ENCODE measurements at places on chromosomes 2 and 18.

DNA sequence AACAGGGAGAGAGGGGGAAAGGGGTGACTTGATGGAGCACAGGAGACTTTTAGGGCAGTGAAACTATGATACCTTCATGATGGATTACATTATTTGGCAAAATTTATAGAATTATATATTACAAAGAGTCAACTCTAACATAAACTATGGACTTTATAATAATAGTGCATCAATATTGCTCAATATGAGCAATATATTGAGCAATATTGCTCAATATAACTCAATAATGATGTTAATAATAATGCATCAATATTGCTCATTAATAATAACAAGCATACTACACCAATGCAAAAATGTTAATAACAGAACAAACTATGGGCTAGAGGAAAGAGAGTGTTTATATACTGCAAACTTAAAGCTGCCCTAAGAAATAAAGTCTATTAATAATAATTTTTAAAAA is 3.1 kb upstream of the UNC80 start:
- no peak for DNase-seq

DNA sequence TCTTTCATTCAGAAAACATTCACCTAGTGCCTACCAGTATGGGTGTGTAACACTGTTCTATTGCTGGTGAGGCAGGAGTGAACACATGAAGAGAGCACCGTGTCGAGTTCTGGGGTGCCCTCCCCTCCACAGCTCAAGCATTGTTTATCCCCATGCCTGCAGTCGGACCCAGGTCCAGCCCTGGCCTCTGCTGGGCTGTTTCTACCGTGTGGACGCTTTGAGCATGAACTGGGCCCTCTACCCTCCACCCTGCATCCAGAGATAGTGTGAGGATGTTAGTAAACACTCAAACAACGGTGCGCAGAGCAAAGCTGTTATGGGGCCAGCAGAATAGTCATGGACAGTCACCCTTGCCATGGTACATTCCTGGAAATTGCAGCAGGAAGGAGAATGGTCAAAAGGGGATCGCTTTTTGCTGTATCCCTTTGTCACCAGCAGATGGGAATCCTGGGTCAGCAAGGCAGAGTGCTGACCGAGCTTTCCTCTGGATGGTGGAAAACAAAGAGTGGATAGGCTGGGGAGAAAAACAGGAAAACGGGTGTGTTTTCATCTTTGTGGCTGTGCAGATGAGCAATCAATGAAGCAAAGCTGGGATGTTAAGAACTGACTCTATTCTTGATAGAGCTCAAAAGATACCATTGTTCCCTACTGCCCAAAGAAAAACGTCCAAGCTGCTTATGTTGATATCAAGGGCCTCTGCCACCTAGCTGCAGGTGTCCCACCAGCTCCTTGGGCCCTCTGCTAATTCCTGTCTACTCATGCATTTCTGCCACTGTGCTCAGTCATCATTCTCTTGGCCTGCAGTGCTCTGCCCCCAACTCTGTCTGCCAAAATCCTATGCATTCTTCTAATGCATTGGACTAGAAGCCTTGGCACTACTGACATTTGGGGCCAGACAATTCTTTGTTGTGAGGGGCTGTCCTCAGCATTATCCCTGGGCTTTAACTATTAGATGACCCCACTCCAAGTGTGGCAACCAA is 38.7 kb downstream of the REEP1 start:
- no peak for DNase-seq

- DNase-seq, result no peak
Observed at GRCh38 chr2:202147775-202148174, 74.7 kb downstream of the KIAA2012 start.

- no peak for DNase-seq
Observed at GRCh38 chr2:152234277-152234676, 58.7 kb upstream of the STAM2 start.

DNA sequence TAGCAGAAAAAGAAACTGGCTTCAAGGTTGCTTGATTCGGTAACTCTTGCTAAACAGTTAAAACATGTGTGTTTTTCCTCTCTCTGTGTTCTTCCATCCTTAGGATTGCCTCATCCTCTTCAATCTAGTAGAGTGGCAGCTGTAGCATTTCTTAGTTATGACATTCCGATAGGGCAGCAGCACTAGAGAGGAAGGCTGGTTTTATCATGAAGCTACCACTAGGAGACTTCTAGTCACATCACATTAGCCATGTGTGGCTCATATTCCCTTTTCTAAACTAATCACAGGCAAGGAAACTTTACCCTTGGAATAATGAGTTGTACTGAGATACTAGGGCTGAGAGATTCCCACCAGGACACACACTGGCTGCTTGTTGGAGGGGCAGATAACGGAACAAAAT is 187.6 kb downstream of the DOK6 start:
- no peak for DNase-seq

- no peak for DNase-seq
Observed at GRCh38 chr2:241598487-241598886, 38.5 kb downstream of the THAP4 start.

DNA sequence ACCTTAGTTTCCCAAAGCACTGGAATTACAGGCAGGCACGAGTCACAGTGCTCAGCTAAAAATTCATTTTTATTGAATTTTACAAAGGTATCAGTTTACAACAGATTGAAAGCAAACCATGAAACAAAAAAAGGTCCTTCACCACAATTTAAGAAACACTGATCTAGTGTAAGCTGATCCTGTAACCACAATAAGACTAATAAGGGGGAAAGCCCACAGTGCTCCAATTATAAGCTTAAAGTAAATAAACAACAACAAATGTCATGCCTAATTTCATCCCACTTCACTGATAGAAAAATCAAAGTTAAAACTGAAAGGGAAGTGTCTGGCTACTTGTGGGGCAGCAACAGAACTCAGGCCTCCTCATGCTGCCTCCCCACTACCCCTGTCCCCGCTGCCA is 49.2 kb downstream of the ICA1L start:
- no peak for DNase-seq

GRCh38 chr18:61173554-61173953 is 159.7 kb upstream of the CDH20 start:
- DNase-seq, result no peak

GRCh38 chr2:235692076-235692475 is 198.2 kb downstream of the AGAP1 start:
- DNase-seq, result no peak

GRCh38 chr2:8892111-8892510 is 54.7 kb upstream of the KIDINS220 start:
- DNase-seq, result no peak

DNA sequence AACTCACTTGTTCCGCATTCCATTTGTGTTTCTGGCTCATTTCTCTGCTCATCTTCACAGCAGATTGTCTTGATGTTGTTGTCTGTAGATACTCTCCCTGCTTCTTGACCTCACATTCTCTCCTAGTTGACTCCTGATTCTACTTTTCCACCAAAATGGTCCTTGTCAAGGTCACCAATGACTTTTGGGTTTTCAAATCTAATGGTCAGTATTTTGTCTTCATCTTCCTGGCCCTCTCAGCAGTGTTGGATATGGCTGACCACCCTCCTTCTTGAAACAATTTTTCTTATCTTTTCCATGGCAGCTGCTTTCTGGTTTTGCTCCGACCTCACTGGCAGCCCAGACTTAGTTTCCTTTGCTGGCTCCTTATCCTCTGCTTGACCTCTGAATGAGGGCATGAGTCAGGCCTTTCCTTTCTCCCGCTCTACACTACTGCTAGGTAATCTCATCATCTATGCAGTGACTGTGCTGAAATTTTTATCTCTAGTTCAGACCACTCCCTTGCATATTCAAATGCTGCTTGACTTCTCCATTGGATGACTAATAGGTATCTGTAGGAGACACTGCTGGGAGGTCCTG is 386.6 kb upstream of the SPRED2 start:
- DNase-seq, result no peak

DNA sequence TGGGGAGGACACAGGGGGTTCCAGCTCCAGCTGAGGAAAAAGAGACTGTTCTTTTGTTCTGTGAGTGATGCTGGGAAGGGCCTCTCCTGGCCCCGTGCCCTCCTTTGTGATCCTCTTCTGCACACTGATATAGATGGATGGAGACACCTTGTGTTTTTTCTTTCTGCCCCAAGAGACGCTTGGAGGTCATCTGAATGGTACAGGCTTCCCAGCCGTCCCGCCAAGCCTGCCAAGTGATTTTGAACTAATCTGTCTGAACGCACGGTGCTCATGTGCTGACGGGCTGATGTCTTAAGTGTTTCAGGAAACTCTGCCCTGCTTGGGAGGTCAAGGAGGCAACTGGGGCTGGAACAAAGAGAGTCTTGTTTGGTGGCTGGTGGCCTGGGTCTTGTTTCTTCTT is 57.5 kb downstream of the KIF5C start:
- DNase-seq, result no peak

DNA sequence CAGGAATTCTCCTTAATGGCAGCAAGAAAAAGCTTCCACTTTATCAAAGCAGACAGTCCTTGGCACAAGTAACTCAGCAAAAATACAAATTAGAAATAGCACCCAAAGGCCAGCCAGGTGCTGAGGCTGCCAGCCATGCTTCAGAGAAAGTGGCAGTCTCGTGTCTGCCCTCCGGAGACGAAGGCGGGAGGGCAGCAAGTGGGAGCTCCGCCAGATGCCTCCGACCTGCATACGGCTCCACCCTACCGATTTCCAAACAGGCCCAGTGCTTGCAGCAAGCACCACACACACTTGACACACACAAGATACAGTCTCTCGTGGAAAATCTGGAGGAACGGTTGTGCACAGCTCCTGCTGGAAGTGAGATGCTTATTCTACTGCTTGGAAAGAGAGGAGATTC is 134.9 kb upstream of the REV1 start:
- no peak for DNase-seq

DNA sequence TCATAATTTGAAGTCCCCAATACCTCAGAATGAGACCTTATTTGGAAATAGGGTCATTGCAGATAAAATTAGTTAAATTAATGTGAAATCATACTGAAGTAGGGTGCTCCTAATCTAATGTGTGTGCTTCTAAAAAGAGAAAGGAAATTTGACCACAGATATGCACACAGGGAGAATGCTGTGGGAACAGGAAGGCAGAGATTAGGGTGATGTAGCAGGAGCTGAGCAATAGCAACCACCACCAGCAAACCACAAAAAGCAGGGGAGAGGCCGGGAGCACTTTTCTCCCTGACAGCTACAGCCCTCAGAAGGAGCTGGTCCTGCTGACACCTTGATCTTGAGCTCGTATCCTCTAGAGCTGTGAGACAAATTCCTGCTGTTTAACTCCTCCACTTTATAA is 24.6 kb upstream of the SCG2 start:
- no peak for DNase-seq

DNA sequence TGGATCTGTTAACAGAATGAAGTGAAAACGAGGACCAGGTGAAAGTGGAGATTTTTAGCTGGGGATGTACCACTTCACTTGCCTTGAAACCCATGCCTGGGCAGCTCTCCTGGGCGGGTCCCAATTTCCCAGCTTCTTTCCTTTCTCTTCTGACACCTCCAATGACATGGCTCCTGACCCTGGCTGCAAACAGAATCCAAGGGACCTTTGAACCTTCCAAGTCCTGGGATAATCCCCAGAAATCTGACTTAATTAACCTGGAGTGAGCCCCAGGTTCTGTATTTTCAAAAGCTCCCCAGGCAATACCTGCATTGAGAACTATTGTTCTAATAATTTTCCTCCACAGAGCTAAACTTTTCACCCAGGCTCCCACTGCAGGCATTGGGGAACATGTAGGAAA is 495.9 kb downstream of the CNTNAP5 start:
- no peak for DNase-seq

GRCh38 chr2:239318790-239319661 is 81.8 kb downstream of the HDAC4 start:
- DNase-seq, result peak; percentile 42

DNA sequence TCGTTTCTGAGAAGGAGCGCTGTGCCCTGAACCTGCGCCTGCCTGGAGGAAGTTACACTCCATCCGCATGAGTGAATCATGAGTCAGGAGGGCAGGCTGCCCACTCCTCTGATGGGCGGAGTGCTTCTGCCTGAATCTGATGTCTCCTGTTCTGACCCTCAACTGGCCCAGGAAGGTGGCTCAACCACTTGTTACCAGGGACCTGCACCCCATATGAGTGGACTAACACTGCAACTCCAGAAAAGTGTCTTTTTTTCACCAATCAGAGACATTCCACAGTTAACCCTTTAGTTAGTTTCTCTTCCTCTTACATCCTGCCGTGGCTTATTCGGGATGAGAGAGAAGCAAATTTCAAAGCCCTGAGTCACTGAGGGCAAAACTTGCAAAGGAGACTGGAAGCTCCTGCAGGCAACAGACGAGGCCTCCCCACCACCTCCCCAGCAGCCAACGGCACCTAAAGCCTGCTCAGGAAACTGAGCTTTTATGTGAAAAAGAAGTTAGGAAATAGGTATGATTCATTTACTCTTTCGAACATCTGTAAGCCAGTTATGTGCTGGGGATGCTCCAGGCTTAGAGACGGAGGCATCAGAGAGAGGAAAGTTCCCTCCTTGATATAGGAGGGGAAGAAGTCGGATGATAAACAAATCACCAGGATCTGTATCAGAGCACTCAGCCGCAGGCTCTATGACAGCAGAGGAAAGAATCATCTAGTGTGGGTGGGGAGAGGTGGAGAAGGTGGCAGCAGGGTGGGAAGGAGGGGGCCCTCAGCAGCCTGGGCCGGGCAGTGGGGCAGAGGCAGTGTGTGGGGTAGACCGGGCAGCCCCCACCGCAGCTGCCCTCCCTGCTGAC is 30.9 kb downstream of the MBP start:
- DNase-seq, result no peak

DNA sequence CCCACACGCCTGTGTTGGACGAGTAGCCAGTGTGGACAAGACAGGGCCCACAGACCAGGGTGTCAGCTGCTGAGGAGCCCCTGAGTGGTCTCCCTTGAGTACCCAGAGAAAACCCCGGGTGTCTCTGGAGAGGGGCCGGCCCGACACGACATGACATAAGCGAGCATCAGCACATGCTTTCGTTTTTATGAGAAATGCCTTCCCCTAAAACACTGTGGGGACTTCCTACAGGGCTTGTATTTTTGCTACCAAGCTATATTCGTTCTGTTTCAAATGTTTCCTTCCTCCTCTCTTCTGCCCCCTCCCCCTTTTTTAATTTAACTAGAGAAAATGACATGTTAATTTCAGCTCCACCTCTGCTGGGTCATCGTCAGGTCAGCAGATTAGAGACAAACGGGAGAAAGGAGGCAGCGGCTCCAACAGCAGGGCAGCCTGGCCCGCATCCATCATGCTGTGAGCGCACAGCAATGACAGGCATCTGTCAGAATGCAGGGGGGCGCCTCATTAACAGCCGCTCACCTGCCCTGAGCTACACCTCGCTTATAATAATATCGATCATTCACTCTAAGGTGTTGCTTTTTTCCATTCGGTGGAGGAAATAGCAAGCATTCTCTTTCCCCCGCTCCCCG is 286.2 kb downstream of the ZNF516 start:
- DNase-seq, result no peak

DNA sequence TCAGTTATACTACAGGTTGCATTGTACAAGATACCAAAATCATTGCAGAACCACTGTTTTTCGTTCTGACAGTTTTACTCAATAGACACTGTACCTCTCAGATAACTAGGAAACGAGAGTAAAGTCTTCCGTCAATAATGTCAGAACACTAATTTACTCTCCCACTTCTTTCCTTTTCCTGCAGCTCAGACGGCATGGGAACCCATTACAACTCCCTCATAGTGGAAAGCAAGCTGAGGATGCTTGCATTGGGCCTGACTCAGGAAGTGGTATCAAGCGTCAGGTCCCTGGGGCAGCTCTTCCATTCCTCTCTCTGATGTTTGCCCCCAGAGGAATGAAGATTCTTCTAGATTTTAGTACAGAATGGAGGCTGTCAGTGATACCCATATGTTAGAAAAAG is 23.9 kb upstream of the FHL2 start:
- no peak for DNase-seq

- no peak for DNase-seq
Observed at GRCh38 chr2:237283131-237283928, 130.6 kb downstream of the COL6A3 start.
